ENCODE measurements at places on chromosomes 12 and 14. TPM values are rescaled to one million over a fixed set of nuclear protein-coding genes. Genes with fewer than 3 reads are reported as not detected.

The TSPAN11 gene
- 3.2 TPM for total RNA-seq

The KRT6C gene
- total RNA-seq: not detected

The ARHGAP9 gene
- 0.13 TPM for total RNA-seq

The KCNK13 gene
- 0.07 TPM for total RNA-seq

The STRAP gene
- total RNA-seq: 157 TPM

The DAO gene
- total RNA-seq: not detected

The SLC6A15 gene
- total RNA-seq: 0.80 TPM

The BHLHE41 gene
- 0.07 TPM for total RNA-seq

The TAS2R31 gene
- total RNA-seq: 12.6 TPM

The HOXC9 gene
- 0.22 TPM for total RNA-seq

The ACSS3 gene
- 0.43 TPM for total RNA-seq

The RAB15 gene
- 15.7 TPM for total RNA-seq

The VWF gene
- 1,119 TPM for total RNA-seq

The SIX6 gene
- not detected for total RNA-seq

The SDSL gene
- total RNA-seq: 2.8 TPM

The AQP5 gene
- not detected for total RNA-seq

The PLEKHG7 gene
- not detected for total RNA-seq

The RPL36AL gene
- total RNA-seq: 231 TPM

The FICD gene
- total RNA-seq: 6.5 TPM

The HVCN1 gene
- total RNA-seq: 4.7 TPM

The CLEC2D gene
- 3.5 TPM for total RNA-seq

The RGS6 gene
- not detected for total RNA-seq

The RAD9B gene
- total RNA-seq: 0.36 TPM

The PRKCH gene
- total RNA-seq: 160 TPM

Measured in thoracic aorta endothelial cell (primary cell).